Effector memory CD4-positive, alpha-beta T cell (primary cell): ENCODE measurements at places on chromosomes 4 and X.

DNA sequence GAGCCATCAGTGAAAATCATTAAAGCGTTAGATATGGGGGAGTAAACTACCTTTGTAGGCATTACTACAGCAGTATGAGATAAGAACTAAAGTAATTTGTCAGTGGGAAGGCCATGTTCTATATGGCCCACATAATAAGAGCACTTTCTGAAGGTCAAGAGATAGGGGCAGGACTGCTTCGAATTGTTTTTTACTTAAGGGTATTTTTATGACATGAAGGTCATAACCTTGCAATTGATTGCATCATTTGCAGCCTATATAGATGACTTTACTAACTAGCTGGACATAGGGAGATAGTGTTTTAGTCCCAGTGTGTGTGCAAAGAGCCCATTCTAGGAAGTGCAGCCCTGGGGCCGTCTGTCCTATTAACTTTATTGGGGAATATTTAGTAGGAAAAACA lies 23.6 kb upstream of the GC start:
- no peak for DNase-seq

- peak; percentile 69 for DNase-seq
Observed at GRCh38 chrX:131746491-131746968, 202.7 kb downstream of the OR13H1 start.

DNA sequence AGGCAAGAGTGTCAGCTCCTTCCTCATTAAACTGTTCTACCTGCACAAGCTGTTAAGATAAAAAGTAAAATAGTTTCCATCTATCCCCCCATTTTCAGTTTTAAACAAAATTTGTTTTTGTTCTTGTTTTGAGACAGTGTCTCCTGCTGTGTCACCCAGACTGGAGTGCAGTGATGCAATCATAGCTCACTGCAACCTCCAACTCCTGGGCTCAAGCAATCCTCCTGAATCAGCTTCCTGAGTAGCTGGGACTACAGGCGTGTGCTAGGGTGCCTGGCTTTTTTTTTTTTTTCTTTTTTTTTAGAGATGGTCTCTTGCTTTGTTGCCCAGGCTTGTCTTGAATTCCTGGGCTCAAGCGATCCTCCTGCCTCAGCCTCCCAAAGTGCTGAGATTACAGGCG lies 105.4 kb downstream of the HS6ST2 start:
- DNase-seq, result no peak

- DNase-seq, result no peak
Observed at GRCh38 chr4:53011259-53011905, 149.3 kb downstream of the RASL11B start.

DNA sequence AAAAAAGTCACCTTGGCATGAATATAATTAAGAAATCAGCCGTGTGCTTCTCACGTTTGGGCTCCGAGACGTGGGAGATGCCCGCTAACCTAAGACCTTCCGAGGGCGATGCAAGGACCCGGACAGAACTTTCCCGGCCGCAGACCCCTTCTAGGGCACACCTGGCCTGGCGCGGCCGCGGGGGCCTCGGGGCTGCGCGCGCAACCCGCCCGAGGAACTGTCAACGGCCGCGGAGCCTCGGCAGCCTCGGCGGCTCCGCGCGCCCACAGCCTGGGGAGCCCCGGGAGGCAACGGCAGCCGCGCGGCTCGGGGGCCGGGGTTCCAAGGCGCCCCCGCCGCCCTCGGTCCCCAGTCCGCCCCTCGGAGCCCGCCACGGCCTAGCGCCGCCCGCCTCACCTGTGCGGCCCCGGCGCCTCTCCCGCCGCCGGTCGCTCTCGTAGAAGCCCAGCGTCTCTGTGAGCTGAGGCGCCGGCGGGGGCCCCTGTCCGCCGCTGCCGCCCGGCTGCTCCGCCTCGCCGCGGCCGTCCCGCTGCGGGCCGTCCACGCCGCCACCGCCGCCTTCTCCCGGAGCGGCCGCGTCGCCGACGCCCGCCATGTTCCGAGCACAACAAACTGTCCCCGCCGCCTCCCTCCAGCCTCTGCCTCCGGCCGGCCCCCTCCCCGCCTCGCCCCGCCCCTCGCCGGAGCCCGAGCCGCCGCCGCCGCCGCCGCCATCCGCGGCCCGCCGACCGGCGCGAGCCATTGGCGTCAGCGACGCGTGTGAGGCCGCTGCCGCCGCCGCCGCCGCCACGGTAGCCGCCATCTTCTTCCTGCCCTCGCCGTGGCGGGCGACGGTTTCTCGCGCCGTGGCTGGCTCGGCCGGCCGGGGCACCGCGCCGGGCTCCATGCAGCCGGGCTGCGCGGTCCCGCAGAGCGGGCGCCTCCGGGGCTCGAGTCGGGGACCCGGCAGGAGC lies at the start of gene TAPT1:
Gene TAPT1 (minus strand): TSS at position 609 of the 953 bp plus-strand sequence. CDS start 14 bp downstream, at position 595.
- DNase-seq, result peak; percentile 67

DNA sequence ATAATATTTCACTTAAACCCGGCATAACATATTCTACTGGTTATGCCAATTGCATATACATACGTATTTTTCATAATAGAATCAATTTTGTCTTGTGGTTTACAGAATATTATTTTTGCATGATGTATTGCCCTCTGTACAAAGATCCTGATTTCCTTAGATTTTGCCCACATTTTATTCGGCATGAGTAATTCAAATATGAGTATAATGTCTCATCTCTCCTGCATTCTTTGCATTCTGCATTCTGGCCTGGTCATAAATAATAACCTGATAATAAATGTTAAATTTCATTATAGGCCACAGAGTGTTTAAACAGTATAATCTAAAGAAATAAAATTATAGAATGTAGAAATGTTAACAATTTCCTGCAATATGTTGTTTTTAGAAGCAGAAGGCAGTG lies 205.3 kb downstream of the TLL1 start:
- no peak for DNase-seq

- no peak for DNase-seq
Observed at GRCh38 chr4:147481577-147482109, 746 bp downstream of the EDNRA start.

GRCh38 chr4:10082459-10083272 lies 33.9 kb downstream of the WDR1 start:
- DNase-seq, result no peak

DNA sequence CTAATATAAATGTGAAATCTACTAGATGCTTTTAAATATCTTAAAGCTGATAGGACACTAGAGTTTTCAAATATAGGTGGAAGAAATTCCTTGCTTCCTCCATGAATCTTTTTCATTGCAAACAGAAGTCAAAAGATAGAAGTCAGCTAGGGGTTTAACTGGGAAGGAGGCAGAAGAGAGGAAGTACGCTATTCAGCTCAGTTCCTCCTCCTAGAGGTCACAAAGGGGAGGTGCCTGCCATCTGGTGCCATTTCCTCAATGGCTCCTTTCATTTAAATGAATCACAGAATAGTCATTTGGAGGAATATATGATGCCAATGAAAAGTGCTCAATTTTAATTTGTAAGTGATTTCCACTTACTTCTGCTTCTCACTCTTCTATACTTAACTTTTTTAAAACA lies 8.5 kb downstream of the COL25A1 start:
- DNase-seq, result no peak

DNA sequence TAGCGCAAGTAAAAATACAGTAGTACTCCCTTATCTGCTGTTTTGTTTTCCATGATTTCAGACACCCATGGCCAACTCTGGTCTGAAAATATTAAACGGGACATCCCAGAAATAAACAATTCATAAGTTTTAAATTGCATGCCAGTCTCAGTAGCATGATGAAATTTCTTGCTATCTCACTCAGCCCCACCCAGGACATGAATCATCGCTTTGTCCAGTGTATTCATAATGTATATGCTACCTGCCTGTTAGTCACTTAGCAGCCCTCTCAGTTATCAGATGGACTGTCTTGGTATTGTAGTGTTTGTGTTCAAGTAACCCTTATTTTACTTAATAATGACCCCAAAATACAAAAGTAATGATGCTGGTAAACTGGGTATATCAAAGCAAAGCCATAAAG lies 158.2 kb upstream of the DDIT4L start:
- DNase-seq, result no peak
